ENCODE measurements at places on chromosomes 1 and 21.

DNA sequence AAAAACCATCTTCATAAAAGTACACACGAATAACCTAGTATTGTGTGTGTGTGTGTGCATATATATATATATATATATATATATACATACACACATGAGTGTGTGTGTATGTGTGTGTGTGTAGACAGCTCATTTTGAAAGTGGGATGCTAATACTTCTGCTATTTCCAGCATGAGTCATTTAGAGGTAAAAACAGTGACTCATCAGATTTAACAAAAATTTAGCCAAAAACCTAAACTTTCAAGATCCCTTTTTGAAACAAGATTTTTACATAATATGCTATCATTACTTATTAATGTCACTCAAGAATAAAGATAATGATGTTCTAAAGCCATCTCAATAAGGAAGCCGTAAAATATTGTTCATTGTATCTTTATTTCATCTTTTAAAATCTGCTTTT lies 35.6 kb upstream of the ADGRL4 start:
- DNase-seq, result no peak

GRCh38 chr1:231219422-231220401 lies 21.3 kb upstream of the GNPAT start:
- no peak for DNase-seq

GRCh38 chr1:50271337-50271736 lies 151.9 kb downstream of the DMRTA2 start:
- no peak for DNase-seq

DNA sequence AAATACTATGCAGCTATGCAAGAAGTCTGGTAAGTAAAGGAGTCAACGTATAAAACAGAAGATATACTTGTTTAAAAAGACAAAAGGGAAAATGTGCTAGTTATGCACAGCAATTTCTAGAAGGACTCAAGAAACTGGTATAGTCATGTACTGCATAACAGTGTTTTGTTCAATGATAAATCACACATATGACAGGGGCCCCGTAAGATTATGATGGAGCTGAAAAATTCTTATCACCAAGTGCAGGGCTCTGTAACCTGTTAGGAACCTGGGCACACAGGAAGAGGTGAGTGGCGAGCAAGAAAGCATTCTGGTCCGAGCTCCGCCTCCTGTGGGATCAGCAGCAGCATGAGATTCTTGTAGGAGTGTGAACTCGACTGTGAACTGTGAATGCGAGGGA lies 13.2 kb downstream of the ADAR start:
- no peak for DNase-seq

All from naive B cell (primary cell).